CD4-positive, alpha-beta T cell (primary cell): ENCODE measurements at places on chromosomes 4 and X.

DNA sequence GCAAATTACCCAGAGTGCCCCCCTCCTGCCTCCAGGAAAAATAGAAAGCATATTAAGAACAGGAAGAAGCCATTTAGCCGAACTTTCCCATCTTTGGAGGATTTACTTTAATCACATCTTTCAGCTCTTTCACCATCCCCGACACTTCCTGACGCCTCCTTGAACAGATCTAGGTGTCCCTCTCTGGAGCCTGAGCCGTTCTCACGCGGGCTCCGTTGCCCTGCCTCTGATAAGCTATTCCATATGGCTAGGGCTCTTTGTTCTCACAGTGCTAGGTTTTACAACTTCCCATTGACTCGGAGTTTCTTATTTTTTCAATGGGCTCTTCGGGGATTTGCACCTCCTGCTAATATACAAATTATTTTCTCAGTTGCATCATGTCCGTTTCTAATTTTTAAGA lies 82.1 kb upstream of the GPC4 start:
- DNase-seq: no peak

DNA sequence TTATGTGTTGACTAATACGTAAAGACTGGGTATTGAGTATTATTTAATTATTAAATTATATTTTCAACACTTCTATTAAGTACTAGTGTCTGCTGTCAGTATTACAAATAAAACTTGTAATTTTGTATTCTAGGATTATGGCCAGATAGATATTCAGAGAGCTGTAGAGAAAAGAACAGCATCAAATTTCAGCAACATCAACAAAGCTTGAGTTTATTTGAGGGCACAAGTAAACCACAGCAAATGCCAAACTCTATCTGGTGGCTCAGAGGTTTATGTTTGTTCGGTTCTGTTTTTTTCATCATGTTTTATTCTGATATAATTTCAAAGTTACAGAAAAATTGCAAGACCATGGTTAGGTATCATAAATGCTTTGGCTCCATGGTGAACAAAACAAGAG lies 1530.5 kb downstream of the PCDH18 start:
- no peak for DNase-seq

- no peak for DNase-seq
Observed at GRCh38 chr4:125827696-125828052, 512.9 kb downstream of the FAT4 start.

GRCh38 chr4:1531683-1532548 lies 125.7 kb upstream of the NKX1-1 start:
- DNase-seq: no peak

DNA sequence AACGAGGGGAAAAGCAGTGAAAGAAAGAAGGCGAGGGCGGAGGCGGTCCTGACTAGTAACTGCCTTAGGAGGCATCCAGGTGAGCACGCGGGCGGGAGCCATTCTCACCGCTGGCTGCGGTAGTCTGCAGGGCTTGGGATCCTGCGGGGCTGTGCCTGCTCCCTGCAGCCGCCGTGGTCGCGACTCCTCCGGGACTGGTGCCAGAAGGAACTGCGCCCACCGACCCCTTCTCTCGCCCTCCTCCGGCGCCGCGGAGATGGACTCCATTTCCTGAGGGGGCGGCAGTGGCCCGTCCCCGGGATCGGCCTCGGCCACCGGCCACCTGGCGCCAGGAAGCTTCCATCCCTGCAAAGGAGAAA lies 543 bp downstream of the NFXL1 start:
- peak; percentile 4 for DNase-seq

DNA sequence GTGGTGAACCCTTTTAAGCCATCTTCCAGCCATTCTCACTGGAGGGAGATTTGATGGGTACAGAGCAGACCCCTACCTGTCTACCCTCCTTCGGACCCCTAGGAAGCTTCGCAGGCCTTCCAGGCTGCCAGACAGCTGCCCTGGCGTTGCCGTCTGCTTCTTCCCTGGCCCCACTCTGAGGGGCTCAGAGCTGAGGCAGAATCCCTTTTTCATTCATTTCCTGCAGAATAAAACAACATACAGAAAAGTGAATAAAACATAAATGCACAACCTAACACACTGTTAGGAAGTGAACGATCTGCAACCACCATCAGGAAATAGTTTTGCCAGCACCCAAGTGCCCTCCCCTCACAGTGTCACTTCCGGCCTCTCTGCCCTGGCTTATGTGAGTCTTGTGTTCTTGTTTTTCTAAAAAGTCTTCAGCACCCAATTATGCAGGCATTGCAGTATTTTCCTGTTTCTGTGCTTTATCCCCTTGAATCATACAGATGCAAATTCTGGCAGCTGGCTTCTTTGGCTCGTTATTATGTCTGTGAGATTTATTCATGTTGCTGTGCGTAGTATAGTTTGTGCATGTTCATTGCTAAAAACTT lies 5.6 kb upstream of the ADD1 start:
- peak; percentile 72 for DNase-seq

DNA sequence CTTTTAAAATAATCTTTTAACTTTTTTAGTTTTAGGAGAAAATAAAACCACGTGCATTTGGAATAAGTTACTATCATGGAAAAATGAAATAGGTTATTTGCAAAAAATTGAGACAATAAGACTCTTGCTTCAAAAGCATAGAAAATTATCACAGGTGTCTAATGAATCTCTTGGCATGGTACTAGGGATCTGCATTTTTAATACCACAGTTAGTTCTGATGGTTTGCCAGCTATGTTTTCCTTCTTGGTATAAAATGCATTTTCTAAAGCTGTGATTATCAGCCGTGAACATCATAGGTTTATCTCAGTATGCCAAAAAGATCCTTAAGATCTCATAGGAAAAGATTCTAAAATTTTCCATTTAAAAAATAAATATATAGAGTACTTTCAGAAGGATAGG lies 83.9 kb downstream of the RASL11B start:
- no peak for DNase-seq

- no peak for DNase-seq
Observed at GRCh38 chr4:6416518-6417286, 55.7 kb downstream of the PPP2R2C start.

DNA sequence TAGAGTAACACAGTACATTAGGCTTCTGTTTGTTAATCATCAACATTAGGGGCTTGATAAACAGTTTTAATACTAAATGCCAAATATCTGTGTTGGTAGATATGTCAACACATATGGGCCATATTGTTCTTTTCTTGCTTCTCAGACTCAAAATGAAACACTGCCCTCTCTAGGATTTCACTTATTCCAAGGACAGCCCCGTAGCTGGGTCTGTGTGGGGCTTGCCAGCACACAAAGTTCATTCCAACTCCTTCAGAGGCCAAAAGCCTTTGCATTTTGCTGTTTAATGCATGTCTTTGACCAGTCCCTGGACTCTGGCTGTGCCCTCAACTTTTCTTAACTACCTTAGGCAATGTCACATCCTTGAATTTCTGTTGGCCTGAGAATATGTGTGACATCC lies 102.0 kb upstream of the ZNF827 start:
- DNase-seq: no peak

GRCh38 chr4:174496631-174497432 lies 25.5 kb downstream of the HPGD start:
- DNase-seq: no peak

DNA sequence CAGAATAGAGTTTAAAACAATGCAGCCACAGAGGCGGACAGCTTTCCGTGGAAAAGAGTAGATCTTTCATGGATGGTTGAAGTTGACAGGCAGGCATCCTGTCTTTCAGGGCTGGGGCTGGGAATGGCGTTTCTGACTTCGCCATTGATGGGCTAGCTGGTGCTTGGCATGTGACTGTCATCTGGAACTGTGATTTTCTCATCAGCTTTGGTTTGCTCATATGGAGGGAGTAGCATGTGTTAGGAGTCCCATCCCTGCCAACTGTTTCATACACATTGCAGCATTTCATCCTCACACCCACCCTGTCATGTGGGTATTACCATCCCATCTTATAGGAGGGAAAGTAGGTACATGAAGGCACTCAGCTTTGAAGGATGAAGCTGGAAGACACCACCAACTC lies 49.2 kb upstream of the STX18 start:
- no peak for DNase-seq

GRCh38 chr4:29467044-29467717 lies 1253.0 kb upstream of the PCDH7 start:
- DNase-seq: no peak

DNA sequence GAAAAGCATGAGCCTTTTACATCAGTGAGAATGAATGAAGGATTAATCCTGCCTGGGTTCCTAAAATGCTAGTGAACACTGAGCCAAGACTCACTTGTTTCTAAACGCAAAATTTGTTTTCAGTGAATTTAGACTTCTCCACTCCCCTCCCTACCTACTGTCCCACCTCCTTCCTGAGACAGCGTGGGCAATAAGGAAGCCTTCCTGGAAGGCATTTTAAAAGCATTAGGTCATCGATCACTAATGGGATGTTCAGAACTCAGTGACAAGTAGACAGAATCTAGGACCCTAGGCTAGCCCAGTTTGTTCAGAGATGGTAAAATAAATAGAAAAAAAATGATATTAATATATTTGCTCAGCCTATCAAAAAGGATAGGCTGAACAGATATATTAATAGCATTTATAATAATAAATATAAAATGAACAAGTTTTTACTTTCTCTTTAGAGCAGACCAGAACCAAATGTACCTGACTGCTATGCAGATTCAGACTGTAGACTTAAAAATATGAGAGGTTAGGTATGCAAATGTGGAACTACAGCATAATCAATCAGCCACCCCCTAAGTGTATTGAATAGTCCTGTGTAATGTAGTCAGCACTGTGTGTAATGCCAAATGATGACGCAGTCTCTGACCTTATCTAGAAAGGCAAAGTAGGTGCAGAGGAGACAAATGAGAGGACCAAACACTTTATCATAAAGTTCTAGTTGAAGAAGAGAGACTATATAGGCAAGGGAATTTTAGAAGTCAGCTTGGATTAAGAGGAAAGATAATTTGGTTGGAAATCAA lies 331.1 kb downstream of the GPAT3 start:
- DNase-seq: no peak

GRCh38 chrX:151151665-151152267 lies 24.6 kb upstream of the GPR50 start:
- DNase-seq: no peak

DNA sequence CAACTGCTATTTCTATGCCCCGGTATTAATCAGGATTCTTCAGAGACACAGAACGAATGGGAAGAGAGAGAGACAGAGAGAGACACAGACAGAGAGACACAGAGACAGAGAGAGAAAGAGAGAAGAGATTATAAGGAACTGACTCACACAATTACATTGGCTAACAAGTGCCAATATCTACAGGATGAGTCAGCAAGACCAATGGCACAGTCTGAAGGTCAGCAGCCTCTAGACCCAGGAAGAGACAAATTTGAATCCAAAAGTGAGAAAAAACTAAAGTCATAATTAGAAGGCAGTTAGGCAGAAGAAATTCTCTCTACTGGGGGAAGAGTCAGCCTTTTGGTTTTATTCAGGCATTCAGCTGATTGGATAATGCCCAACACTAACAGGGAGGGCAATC lies 187.3 kb downstream of the MAB21L2 start:
- no peak for DNase-seq
